ENCODE measurements at places on chromosomes 7 and 10.

DNA sequence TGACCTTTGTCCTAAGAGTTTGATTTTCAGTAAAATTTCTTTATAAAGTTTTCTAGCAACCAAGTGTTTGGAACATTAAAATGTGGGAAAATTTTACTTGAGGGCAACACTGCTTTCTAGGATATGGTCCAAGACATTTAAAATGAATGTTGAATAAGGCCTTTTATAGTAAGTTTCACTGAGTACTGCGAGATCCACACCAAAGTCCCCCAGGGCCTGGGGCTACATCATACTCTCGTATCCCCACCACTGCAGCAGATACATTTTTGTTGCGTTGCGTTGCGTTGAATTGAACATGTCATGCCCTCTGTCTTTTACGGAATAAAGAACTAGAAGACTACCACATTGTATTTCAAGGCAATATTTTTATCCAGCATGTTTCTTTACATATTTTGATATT is 44.5 kb downstream of the PRTFDC1 start:
- DNase-seq = no peak

DNA sequence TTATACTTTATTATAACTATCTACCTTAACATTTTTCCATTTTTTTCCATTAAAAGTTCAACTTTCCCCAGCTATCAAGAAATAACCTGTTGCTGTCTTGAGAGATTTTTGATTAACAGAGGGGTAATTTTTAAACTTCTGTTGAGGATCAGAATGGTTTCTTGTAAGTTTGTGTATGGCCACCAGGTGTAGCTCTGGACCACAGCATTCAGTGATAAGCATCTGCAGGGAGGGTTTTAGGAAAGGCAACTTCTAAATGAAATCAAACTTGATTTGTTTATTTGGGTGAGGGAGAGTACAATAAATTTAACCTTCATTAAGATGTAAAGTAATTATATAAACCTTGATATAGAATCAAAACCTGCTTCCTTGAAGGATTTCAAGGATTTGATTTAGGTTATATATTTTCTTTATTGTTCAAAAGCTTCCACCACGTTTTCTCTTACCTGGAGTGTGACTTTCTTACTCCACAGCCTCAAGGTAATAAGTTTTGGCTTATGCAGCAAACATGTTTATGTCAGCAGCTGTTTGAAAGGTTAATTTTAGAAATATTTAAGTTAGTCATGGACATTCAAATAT is 153.3 kb downstream of the STK31 start:
- DNase-seq = no peak

DNA sequence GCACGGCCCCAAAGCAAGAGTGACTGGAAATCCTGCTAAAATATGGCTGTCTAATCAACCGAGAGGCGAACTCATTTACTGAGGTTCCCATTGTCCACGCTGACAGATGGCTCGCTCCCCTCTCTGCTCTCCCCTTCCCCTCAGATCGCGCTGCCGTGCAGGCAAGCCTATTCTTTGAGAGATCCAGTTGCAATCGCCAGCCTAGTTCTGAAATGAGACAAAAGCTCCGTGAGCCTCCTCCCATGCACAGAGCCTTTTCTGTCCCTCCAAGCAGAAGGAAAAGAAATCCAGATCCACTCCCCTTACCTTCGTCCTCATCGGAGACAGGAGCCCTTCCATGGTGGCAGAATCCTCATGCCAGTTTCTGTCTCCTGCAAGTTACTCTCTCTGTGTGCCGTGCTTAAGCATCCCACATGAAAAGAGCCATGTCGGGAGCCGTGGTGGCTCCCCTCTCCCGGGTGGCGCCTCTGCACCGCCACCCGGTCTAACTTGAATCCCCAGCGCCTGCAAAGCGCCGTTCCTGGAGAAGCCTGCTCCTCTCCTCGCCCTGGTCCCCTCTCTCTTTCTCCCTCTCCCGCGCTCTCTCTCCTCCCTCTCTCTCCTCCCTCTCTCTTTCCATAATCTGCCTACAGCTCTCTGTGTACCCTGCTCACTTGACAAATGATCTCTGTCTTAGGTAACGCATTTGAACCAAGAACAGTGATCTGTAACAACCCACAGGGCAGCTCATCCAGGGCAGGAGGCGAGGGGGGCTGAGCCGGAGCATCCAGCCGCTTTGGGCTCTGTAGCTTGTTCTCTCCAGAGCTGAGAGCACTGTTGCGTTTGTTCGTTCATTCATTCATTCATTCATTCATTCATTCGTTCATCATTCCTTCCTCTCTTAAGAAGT is 156.8 kb downstream of the FRMD4A start:
- DNase-seq = no peak

DNA sequence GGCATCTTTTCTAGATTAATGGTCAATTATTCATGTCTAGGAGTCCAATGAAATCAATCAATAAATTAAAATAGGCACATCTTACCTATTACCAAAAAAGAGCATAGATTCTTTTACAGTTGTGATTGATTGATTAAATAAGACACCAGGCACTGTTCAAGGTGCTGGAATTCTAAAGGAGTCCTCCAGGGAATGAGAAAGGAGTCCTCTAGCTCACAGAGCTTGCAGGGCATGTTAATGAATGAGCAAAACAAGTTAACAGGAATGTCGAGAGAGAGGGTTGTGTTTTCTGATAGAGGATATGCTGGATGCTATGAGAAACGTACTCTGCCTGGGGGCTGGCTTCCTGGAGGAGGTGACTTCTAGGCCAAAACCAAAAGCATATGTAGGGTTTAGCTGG is 191.4 kb downstream of the BMPER start:
- no peak for DNase-seq

GRCh38 chr10:4635883-4636282 is 190.1 kb upstream of the AKR1E2 start:
- DNase-seq = no peak

- DNase-seq = no peak
These were observed 181.4 kb downstream of the AKR1D1 start for GRCh38 chr7:138257459-138258196.

- DNase-seq = no peak
These were observed 33.5 kb downstream of the SLC37A3 start for GRCh38 chr7:140364819-140365218.

GRCh38 chr7:51428217-51428887 is 111.7 kb upstream of the COBL start:
- no peak for DNase-seq

GRCh38 chr10:15370856-15371701 is at the start of gene FAM171A1:
TSS of gene FAM171A1 (minus strand) at chr10:15371289. CDS start at chr10:15371052, 237 bp downstream.
- DNase-seq = peak; percentile 48
